ENCODE measurements at places on chromosomes 5 and 9. TPM values are rescaled to one million over a fixed set of nuclear protein-coding genes. Genes with fewer than 3 reads are reported as not detected.
A peak's percentile ranks its signal among the peaks of the same experiment; 100 is the strongest.

DNA sequence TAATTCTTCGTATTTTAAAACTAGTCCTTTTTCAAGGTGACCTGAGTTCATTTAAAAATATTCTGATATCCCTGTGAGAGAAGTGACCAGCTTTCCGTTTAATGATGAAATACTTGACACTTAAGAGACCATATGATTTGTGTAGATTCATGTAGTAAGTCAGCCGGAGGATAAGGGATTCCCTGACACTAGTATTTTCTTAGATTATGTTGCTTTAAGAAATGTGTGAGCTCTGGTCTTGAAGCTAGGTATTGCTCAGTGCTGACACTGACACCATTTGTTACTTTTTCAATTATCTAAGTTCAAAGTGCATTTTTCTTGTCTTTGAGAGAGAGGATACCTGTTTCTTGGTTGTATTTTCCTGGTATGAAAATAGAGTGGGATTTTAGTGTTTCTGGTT is 4.2 kb downstream of the NIPBL start:
- DNase-seq = no peak

DNA sequence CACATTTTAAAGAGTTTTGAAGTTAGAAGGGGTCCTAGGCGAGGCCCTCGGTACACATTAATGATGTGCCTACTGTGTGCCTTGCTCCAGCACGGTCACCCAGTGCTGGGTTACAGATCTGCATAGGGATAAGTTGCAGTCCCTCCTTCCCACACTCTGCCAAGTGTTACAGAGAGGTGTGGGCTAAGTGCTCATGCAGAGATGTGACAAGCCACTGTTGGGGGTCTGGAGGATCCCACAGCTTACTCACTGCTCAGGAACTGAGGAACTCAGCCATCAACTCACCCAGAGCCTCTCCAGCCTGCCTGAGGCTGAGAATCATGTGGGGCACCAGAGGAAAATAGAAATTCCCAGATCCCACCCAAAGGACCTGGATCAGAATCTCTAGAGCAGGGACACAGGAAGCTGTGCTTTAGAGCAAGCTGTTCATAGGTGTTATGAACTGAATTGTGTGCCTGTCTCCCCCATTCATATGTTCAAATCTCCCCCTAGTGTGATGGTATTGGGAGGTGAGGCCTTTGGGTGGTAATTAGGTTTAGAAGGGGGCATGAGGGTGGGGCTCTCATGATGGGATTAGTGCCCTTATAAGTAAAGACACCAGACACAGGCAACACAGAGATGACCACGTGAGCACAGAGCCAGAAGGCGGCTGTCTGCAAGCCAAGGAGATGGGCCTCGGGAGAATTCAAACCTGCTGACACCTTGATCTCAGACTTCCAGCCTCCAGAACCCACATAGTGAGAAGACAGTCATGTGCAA is 164.1 kb downstream of the HSD17B3 start:
- no peak for DNase-seq

DNA sequence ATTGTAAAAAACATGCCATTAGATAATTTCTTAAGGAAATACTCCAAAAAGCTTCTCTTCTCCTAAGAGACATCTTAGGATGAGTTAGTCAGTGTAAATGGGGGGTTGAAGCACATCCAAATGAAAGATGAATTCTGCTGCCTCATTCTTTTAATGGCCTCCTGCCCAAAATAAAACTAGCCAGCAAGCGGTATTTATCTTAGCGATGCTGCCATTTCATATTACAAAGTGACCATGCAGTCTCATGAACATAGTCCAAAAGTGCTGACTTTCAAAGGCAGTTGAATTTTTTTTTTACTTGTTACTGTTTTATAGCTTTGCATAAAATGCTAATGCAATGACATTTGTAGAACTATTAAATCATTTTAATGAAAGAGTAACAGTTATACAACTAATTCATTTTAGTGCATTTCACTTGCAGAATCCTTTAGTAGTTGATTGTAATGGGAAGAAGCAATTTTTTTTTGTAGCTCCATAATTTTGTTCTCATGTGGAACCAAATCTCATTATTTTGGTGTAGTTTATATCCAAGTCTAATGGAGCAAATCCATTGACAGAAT is 151.5 kb downstream of the CAVIN4 start:
- DNase-seq = no peak

Gene RLN1
- not detected for total RNA-seq

DNA sequence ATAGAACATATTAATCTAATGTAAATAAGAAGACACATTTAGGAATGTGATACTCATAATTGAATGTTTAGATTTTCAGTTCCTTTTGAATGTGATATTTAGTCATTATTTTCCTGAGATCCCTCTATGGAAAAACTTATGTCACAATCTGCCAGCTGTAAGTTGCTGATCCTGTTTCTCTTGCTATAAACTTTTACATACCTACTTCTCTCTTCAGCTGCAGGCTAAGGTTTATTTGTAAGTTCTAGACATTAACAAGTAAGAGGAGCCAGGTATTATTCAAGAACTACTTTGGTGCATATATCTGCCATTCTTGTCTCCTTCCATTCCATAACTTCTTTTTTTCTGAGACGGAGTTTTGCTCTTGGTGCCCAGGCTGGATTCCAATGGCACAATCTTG is 462.4 kb downstream of the PRR16 start:
- DNase-seq = no peak

DNA sequence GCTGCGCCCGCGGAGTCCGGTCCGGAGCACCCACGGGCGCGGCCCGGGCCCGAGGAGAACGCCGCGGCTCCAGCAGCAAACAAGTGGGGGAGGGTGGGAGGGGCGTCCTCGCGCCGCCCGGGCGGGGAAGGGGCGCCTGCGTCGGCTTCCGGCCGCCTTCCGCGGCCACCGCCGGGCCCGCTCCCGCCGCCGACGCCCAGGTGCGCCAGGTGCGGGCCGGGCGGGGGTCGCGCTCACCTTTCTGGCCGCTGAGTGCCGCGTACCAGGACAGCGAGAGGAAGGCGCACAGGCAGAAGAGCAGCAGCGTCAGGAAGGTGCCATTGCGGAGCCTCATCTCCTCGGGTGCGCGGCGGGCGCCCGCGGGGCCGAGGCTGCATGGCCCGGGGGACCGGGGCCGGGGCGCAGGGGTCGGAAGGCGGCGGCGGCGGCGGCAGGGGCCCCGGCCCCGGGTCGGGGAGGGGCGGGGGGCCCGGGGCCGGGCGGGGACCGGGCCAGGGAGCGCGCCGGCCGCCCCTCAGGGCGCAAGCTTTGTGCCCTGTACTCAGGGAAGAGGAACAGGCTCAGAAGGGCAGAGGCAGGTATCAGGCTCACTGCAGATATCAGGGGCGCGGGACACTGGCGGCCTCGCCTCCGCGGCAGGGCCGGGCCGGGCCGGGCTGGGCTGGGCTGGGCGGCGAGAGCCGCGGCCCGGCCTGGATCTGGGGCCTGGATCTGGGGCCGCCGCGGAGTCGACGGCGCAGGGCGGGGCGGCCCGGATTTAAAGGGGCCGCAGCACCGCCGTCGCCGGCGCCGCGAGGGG is at the start of gene MGAT4B:
TSS of gene MGAT4B (minus strand) at position 617 of the 799 bp plus-strand sequence. CDS start at position 334, 283 bp downstream.
- DNase-seq = peak; percentile 58

Gene MSMP
- total RNA-seq = 2.8 TPM

DNA sequence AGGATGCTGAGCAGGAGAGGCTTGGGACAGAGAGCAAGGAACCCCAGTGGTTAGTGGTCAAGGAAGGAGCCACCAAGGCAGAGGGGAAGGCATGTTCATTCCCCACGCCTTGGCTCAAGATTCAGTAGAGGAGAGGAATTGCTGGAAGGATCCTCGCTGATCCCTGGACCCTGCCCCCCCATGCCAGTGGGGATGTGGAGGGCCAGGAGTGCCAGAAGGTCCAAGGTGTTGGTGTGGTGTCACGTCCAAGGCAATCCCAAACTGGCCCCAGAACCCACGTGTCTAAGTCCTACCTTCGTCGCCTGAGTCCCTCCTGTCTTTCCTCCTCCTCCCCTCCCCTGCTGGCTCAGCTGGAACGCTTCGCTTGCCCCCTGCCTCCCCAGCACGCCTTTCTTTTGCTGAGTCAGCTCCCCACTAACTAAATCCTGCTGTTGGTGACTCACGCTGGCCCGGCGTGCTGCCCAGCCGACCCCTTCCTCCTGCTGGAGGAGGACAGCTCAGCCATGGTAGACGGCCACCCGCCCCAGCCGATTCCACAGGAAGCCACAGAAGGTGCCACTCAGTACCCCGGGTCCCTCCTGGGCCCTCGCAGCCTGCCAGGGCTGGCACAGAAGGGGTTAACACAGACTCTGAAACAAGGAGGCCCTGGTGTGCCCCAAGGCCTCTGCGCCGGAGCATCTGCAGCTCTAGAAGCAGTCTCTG is 37.6 kb upstream of the ORM1 start:
- DNase-seq = no peak

DNA sequence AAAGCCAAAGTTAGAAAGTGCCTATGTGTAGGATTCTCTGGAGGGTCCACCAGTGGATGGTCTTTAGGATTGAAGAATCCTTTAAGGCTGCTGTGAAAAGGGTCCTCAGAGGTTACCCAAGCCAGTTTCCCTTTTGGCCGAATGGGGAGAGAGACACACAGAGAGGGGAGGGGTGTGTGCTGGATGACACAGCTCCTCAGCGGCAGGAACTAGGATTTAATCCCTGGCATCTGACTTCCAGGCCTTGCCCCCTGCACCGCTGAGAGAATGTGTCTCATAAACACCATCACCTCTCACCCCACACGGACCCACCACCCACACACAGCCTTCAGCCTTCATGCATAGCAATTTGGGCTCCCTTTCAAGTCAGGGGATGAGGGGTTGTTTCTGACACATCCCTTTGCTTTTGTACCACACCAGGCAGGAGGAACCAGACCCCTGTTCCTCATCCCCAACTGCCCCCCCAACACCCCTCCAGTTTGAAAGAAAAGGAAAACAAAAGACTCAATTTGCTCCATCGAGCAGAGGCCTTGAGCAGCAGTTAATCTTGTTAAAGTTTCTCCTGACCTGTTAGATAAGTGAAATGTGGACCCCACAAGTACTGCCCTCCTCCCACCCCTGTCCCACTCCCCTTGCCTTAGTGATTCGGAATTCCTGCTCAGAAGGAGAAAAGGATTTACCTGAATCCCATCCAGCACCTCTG is 4.0 kb downstream of the PAPPA start:
- no peak for DNase-seq

GRCh38 chr9:74847478-74848152 is 40.1 kb downstream of the TRPM6 start:
- DNase-seq = no peak

DNA sequence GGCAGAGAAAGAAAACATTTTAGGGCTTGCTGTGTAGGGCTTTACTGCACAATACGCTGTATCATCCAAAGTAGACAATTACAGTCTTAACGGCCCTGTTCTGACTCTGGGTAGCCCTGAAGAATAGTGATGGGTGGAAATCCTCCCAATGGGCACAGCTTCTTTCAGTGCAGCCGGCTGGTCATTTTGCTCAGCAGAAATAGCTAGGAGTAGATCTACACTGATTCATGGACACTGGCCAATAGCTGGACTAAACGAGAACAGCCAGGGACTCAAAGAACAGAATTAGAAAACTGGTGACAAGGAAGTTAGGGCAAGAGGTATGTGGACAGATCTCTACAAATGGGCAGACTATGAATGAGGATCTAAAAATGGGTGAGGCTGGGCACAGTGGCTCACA is 69.3 kb downstream of the IARS1 start:
- DNase-seq = no peak

- no peak for DNase-seq
Observed at GRCh38 chr5:150567031-150567717, 59.2 kb downstream of the NDST1 start.

- no peak for DNase-seq
Observed at GRCh38 chr5:161600156-161600555, 53.6 kb upstream of the GABRB2 start.

DNA sequence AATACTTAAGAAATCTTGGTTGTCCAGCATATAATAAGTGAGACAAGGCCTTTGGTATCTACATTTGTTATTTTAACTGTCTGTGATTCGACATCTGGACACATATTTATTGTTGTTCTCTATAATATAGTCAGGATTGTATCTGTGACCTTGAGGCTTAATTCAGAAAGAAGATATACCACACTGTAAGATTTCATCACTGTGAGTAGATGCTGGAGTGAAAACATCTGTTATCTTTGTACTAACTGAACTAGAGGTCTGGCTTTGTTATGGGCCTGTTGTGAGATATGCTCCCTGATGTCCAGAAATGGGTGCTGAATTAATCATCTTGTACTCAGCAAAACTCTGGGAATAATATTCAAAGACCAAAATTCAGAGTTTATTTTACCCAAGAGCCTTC is 148.5 kb downstream of the ISOC1 start:
- no peak for DNase-seq

DNA sequence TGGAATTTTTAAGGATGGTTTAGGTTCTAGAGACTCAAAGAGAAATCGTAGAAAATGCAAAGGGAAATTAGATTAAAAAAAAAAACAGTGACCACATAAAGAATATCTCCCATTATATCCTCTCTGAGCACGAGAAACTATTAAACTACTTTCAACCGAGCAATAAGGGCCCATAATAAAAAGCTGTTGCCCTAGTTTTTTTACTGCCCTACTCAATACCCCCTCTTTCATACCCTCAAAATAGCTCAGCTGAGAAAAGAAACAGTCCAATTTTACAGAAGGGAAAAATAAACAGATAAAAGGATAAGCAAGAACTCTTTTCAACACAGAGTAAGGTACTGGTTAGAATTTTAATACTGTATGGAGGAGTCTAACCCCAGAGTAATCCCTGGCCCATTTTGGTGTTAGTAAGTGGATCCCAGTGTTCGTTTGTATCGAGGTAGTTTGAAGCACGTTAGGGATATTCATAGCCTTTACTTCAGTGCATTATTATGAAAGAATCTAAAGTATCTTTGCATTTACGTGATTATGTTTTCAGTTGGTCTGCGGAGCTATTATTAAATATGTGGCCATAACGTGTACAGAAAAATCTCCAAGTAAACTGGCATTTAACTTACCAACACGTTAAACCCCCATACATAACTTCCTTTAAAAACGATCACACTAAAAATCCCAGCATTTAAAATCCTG is 980 bp upstream of the RHOBTB3 start:
- DNase-seq = no peak

DNA sequence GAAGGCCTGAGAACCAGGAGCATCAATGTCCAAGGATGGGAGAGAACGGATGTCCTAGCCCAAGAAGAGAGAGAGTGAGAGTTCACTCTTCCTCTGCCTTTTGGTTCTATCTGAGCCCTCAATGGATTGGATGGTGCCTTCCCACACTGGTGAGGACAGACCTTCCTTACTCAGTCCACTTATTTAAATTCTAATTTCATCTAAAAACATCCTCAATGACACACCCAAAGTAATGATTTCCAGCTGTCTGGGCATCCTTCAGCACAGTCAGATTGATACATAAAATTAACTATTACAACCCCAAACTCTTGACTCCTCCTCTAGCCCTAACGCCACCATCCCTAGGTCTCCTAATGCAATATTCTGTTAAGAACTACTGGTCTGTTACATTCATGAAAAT is 122.0 kb downstream of the GAS1 start:
- DNase-seq = no peak

DNA sequence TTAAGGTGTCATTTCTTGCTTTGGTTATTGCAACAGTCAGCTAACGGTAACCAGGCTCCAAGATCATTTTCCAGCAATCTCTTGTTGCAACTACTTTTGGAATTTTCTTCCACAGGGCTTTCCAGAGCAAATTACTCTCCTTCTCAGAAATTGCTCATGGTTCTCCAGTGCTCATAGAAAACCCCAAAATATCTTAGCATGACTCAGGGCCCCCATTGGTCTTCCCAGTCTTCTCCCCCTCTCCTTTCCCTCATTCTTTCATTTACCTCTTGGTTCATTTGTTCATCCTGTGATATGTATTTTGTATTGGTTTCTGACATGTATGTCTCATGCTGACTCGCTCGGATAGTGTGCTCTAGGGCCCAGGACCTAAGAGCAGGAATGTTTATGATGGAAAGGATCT is 35.6 kb downstream of the WWC1 start:
- no peak for DNase-seq

Gene ANKRD34B
- 0.62 TPM for total RNA-seq

Gene TEK
- total RNA-seq = 448 TPM
